ENCODE measurements at places on chromosomes 5 and 9.

DNA sequence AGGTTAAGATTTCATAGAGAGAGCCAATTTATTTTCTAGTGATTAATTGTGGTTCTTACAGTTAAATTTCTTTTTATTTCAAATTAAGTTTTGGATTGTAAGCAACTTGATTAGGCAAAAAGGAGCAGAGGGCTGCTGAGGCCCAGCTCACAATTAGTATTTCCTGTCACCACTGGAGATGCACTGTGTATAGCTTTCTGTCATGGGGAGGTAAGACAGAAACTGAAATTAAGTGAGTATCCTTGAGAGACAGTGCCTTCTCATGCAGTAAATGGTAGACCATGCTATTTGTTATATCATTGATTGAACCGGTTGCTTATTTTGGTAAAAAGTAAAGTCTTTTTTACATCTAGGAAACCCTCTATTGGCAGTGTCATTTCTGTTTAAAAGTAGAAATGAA lies 190.7 kb downstream of the CCDC171 start:
- DNase-seq: no peak

- no peak for DNase-seq
These were observed 43.2 kb downstream of the GARNL3 start for GRCh38 chr9:127307802-127308201.

DNA sequence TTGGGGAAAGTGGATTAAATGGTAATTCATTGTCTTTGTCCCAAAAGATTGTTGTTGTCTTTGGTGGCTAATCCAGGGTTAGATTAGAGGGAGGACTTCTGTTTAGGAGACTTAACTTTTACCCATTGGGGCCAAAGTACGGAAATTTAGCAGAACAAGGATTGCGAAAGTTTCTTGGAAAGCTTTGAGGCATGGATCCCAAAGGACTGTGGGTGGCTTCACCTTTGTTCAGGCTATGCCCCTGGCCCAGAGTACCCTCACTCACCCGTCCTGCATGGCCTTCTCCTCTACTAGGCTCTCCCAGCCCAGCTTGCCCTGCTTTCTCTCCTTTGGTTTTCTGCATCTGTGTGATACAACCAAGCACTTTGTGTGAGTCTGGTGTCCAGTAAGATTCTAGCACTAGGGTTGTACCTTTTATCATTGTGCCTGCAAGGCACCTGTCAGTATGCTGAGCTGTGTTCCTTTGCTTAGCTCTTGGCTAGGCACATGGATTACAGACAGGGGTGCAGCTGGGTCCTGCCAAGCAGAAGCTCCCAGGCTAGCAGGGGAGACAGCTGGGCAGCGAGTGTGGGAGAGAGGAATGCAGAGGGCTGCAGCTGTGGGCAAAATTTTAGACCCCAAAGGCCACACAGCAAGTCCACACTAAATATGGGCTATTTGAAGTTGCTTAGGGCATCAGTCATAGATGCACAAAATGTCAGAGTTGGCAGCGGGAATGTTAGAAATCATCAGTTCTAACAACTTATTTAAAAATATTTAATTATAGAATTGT lies 3.2 kb downstream of the PPARGC1B start:
- no peak for DNase-seq

DNA sequence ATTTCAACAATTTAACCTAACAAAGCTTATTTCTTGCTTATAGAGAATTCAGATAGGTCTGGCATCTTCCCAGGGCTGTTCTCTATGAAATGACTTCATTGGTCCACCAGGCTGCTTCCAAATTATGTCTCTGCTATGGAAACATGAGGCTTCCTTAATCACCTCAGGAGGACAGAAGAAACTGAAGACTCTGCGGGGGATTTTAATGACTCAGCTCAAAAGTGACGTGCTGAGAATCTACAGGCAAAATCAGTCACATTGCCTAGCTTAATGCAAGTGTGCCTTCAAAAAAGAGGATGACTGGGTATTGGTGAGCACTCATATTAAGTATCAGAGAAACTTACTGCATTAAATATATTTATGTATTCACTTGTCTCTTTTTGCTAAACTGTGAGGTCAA lies 315.5 kb upstream of the RGMB start:
- no peak for DNase-seq

- no peak for DNase-seq
These were observed 111.1 kb downstream of the RGS3 start for GRCh38 chr9:113574441-113575262.

DNA sequence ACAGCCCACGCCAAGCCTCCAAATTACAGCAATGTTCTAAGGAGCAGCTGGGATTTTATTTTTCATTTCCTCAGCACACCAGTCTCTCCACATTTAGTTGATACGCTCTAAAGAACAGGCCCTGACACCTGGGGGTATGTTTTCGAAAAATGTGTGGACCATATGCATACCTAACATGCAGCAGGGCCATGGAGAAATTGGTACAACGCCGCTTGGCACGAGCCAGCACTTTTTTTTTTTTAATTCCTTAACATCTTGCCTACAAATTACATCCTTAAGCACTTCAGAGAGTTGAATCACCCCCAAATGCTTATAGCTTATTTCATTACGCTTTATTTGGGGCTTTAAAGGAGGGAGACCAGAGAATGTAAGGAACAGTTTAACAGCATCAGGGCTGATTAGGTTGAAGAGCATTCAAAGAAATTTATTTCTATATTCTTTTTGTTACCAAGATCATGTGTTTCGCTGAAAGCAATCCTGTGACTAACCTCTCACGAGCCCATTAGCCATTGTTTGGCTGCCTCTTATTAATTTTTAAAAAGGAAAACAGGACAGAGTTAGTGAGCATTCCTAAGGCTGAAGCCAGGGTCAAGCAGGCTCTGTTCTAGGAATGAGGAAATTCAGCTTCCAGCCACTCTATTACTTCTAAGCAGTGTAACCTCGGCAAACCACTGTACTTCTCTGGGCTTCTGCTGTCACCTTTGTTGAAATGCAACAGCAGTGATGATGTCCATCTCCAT lies 173.8 kb downstream of the ACTL7B start:
- no peak for DNase-seq

DNA sequence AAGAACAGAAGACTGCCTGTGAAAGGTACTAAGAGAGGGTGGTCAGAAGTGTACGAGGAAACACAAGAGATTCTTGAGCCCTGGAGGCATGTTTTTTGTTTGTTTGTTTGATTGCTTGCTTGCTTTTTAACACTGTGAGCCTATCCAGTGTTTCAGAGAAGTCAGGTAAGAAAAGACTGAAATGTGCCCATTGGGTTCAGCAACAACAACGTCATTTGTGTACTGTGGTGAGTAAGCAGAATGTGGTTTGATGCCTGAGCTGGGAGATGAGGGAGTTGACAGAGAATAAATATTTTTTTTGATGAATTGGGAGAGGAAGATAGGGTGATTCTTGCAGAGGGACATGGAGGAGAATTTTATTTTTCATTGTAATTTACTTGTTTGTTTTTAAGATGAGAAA lies 73.1 kb downstream of the RPS23 start:
- no peak for DNase-seq

GRCh38 chr5:113068559-113068958 lies 92.0 kb downstream of the DCP2 start:
- no peak for DNase-seq

DNA sequence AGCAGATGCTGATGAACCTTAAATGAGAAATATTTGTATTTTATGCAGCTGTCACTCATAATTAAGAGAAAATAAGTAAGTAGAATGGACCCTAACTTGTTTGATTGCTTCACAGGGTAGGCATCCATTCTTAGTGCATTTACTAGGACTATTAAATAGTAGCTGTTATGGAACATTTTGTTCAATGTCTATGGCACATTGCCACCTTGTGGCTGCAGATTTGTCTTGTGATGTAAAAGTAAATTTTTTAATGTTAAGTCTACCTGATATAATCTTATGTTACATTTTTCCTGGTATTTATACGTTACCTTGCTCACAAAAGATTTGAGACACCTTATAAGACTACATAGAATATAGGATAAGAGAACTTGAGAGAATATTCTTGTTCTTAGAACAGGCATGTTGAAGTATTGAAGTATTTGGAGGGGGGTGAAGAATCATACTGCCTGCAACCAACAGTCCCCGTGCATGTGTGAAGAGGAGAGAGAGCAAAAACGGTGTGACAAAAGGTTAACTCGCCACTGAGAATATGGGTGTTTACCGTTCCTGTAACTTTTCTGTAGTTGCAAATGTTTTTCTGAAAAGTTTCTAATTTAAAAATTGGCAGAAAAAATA lies 161.1 kb downstream of the MAST4 start:
- DNase-seq: peak; percentile 89

DNA sequence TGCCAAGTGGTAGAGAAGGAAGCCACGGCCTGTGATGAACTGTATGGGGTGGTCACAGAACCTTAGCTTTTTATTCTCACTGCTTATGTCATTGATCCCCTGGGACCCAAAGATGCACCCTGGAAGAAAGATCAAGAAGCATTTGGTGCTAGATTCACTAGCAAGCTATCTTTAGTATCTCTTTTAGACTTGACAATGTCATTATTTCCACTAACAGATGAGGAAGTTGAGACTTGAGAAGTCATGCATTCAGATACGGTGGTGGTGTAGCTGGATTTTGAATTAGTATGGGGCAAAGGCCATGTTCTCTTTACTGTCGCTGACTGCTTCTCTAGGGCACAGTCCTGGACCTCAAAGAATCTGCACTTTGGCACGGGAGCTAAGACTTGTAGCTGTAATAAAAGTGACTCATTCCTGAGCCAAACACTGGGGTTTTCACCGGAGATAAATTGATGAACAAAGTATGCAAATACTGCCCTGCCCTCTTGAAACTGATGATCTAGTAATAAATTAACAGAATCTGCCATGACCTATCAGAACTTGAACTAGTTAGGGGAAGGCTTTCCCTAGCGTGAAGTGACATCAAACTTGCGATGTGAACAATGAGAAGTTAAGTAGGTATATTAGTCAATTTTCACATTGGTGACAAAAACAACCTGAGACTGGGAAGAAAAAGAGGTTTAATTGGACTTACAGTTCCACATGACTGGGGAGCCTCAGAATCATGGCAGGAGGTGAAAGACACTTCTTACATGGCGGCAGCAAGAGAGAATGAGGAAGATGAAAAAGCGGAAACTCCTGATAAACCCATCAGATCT lies 5.4 kb downstream of the GDA start:
- DNase-seq: no peak

- peak; percentile 95 for DNase-seq
These were observed 25.8 kb downstream of the CDC25C start for GRCh38 chr5:138305797-138306196.

- DNase-seq: no peak
These were observed 238.2 kb downstream of the TLE4 start for GRCh38 chr9:79809931-79810330.
